ENCODE measurements at places on chromosomes 5 and 9.

- no peak for DNase-seq
Measured at GRCh38 chr5:61754792-61755191, 422.7 kb downstream of the ZSWIM6 start.

DNA sequence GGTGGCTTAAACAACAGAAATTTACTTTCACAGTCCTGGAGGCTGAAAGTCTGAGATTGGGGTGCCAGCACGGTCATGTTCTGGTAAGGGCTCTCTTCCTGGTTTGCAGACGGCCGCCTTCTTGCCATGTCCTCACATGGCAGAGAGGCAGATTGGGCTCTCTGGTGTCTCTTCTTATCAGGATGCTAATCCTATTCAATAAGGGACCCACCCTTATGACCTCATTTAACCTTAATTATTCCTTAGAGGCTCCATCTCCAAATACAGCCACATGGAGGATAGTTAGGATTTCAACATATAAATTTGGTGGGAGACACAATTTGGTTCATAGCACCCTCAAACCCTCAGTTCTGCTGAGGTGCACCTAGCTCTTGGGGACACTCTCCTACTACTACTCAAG, 180.4 kb downstream of the DAB2IP start:
- no peak for DNase-seq

- peak; percentile 53 for DNase-seq
Measured at GRCh38 chr9:76490249-76490990, 31.4 kb downstream of the GCNT1 start.

GRCh38 chr9:115999498-115999897, 154.1 kb upstream of the PAPPA start:
- no peak for DNase-seq

- peak; percentile 47 for DNase-seq
Measured at GRCh38 chr5:80213466-80213865, 42.4 kb downstream of the SERINC5 start.

GRCh38 chr9:100700689-100701318, 122.9 kb downstream of the CAVIN4 start:
- DNase-seq, result no peak

- DNase-seq, result no peak
Measured at GRCh38 chr5:15549961-15550360, 50.0 kb downstream of the FBXL7 start.

- DNase-seq, result no peak
Measured at GRCh38 chr9:127058645-127059021, 63.8 kb downstream of the ANGPTL2 start.

DNA sequence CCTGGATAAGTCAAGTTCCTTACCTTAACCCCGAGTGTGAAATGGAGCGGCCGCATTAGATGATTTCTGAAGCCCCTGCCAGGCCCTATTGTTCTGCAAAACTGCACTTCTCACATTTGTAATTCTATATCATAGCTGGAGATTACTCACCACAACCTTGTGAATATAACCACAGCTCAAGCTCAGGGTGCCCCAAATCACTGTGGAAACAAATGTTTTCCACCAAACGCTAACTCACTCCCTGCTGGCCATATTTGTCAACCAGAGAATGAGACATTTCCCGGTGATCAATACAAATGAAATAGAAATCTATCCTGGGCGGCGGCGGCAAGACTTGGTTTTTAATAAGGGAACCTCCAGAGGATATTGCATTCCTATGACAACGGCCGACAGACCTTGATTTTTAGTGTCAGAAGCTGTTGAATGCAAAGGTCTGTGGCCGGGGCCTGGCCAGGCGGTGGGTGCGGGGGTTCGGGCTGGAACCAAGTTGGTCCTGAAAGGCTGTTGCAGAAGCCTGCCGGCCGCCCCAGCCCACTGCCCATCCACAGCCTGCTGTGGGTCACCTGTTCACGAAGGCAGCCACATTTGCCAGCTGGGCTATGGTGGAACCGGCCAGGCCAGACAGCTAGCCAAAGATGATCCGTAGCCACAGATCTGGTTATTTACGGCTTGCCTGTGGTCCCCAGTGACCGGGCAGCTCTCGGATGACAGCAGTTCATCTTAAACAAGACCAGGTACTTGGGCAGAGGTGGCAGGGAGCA, 93.9 kb upstream of the LMX1B start:
- DNase-seq, result no peak

GRCh38 chr5:179212870-179213269, 132.4 kb downstream of the ADAMTS2 start:
- no peak for DNase-seq

DNA sequence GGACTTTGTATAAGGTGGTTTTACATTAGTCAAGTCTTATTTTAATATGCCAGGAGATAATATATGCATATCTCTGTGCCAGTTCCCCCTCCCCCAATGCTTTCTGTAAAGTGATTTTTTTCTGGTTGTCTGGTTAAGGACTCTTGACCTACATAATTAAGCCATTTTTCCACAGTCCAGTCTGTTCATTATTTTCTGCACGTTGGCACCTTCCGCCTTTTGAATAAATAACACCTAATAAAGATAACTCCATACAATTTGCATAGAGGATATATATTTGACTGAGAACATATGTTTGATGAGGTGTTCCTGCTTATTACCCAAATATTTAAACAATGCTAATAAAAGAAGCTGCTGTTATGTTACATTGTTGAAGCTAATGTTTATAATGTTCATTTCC, 320.9 kb downstream of the DMAC1 start:
- DNase-seq, result no peak

Data from HL-60 (cell line).